Large intestine (tissue), 12 donors: ENCODE measurements at places on chromosomes 12 and 14. TPM values are rescaled to one million over a fixed set of nuclear protein-coding genes. Genes with fewer than 3 reads are reported as not detected.

Gene SCNN1A
- 25.7 TPM for polyA plus RNA-seq

Gene SAMD4A
- 17.7 TPM for polyA plus RNA-seq

Gene PGF
- polyA plus RNA-seq, result 9.1 TPM

GRCh38 chr12:114998118-114998749 lies 314.3 kb upstream of the TBX3 start:
- DNase-seq, result no peak

DNA sequence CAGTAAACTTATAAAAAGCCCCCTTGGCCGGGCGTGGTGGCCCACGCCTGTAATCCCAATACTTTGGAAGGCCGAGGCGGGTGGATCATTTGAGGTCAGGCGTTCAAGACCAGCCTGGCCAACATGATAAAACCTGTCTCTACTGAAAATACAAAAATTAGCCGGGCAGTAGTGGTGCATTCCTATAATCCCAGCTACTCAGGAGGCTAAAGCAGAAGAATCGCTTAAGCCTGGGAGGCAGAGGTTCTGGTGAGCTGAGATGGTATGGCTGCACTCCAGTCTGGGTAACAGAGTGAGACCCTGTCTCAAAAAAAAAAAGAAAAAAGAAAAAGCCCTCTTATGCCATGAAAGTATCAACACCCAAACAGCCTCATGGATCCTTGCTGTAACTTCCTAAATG lies 3.7 kb downstream of the PRMT5 start:
- DNase-seq, result no peak

- DNase-seq, result no peak
These were observed 26.6 kb downstream of the PRKCH start for GRCh38 chr14:61347826-61348443.

DNA sequence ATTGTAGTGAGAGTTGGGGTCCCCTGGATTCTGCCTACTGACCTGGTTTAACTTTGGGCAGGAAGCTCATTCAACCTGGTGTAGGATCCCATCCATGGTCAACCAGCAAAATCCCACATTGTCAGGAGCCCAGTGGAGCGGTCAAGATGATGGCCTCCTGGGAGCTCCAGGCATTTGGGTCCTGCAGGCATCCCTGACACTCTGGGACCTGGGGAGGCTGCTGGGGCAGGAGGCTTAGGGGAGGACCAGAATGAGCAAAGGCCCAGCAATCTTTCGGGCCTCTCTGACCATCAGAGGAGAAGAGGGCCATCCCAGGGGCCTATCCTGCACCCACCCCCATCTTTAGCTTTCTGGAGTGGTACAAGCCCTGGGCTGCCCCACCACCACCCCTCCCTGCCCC lies 104.0 kb downstream of the PRMT8 start:
- no peak for DNase-seq

- DNase-seq, result no peak
These were observed 365.7 kb upstream of the FKBP4 start for GRCh38 chr12:2429032-2429431.

- no peak for DNase-seq
These were observed 304.1 kb downstream of the SNAPC1 start for GRCh38 chr14:62066304-62066703.

- peak; percentile 42 for DNase-seq
These were observed 65.9 kb downstream of the DAAM1 start for GRCh38 chr14:59254146-59254910.

- peak; percentile 92 for DNase-seq
These were observed 36.3 kb downstream of the LIMA1 start for GRCh38 chr12:50246873-50247612.
